ENCODE measurements at places on chromosomes 11 and 22. TPM values are rescaled to one million over a fixed set of nuclear protein-coding genes. Genes with fewer than 3 reads are reported as not detected.

Gene HEPHL1
- not detected for total RNA-seq

GRCh38 chr11:45365961-45366618 is 79.9 kb upstream of the SYT13 start:
- DNase-seq: no peak

Gene PTGDR2
- 0.10 TPM for total RNA-seq

DNA sequence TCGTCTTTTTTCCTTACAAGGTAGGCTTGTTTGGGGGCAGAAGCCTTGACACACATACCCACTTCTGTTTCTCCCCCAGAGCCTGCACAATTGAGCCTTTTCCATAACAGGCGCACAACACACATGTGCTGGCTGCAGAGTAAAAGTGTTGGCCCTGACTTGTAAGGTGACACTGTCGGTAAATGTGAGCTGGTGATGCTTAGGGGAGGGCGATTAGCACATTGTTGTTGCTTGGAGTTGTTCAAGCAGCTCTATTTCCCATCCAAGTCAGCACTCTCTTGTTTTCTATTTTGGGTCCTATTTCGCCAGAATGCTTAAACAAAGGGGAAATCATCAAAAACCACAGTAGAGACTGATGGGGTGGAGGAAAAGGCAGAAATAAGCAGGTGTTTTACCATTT is 51.9 kb upstream of the PTPRJ start:
- no peak for DNase-seq

DNA sequence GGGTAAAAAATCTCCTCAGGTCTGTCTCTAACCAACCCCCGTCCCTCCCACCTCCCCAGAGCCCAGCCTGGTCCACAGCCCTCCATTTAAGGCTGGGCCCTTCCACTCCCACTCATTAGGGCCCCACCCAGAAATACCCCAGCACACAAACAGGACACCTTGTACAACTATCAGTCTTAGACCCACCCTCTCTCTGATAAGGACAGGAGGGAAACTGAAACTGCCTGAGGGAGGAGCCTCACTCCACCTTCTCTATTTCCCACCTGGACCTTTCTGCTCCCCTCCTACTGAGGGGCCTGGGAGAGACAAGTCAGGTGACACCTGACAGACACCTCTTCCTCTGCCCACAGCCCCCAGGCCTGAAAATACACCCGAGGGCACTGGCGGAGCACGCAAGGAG is 90.2 kb downstream of the PLEKHA7 start:
- DNase-seq: no peak

Gene MS4A3
- total RNA-seq: not detected

Gene RAG2
- not detected for total RNA-seq

Gene TSSC4
- total RNA-seq: 99.8 TPM

DNA sequence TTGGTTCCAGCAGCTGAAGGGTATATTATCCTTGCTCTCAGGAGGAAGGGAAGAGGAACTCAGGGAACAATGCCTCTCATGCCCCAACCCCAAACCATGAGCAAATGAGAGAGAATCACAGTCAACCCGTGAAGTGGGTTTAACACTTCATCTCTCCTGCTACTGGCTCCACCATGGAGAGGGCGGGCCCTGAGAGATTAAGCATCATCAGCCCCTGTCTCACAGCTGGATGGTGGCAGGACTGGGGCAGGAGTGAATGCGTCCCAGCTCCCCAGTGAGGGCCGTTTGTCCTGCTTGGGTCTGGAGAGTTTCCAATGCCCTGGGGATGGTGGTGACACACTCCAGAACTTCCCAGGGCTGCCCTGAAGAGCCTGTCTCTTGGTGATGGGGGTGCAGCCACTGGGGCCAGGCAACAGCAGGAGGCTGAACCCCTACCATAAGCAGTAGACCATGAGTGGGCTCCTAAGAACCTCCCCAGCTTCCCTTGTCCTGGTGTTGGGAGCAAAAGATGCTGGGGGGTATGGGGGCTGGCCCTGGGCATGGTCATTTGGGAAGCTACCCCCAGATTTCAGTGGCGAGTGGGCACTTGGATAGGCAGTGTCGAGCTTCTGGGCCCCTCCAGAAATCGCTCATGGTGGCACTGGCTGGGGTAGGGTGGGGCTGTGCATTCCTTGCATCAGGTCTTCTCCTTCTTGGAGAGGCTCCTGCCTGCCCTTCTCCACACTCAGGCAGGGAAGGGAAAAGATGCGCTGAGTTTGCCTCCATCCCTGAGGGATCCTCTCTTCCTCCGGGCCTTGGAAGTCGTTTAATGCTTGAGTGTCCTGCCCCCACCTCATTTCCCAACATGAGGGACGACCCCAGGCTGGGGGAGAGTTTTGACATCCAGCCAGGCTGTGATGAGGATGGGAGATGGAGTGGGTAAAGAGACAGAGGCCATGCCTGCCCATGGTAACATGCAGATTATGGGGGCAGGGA is 157.5 kb downstream of the ST3GAL4 start:
- no peak for DNase-seq

Gene MMP3
- 8.6 TPM for total RNA-seq

DNA sequence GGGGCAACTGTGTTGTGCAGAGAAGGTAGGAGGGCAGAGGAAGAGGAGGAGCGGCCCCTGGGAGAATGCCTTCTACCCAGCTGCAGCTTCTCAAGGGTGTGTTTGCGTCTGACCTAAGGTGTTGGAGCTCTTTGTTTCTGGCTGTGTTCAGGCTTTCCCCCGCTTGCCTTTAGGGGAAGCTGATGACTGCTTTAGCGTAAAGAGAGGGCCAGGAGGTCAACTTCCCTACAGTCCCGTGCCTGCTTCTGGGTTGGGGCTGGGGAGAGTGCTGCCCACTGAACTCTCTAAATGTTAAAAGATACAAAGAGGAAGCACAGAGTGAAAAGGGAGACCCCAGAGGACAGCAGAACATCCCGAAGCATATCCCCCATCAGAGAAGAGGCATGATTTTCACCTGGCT is 99.2 kb downstream of the PTPRJ start:
- no peak for DNase-seq

- DNase-seq: no peak
These were observed 4.9 kb downstream of the APOL3 start for GRCh38 chr22:36155702-36156101.

Gene UCP3
- total RNA-seq: 0.05 TPM

- DNase-seq: no peak
These were observed 387.5 kb upstream of the NARS2 start for GRCh38 chr11:78961937-78962701.

DNA sequence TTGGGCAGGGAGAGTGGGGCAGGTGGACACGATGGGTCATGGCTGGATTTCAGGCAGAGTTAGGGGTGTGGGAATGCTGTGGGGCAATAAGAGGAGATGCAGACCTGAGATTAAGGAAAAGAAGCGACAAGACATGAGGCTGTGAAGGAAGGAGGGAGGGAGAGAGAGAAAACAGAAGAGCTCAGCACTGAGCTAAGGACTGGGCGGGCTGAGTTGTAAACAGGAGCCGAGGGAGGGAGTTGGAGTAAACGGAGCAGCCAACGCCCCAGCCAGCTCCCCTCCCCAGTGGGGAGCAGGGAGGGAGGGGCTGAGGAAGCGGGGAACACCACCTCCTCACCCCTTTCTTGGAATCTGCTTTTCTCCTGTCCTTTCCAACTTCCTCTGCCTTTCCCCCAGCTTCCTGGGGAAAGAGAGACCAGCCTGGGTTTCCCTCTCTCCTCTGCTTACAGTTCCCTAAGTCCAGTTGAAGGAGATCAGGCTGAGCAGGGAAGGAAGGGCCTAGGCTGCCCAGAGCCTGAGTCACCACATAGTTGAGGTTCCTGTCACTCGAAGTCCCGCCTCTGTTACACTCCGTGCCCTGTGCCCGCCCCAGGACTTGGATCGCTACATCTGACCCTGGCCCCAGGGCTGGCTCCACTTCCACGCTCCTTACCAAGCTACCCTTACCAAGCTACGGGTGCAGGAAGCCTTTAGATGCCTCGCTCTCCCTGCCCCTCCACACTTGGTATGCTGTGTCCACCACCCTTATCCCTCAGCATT is 6.7 kb upstream of the AHNAK start:
- peak; percentile 99 for DNase-seq

DNA sequence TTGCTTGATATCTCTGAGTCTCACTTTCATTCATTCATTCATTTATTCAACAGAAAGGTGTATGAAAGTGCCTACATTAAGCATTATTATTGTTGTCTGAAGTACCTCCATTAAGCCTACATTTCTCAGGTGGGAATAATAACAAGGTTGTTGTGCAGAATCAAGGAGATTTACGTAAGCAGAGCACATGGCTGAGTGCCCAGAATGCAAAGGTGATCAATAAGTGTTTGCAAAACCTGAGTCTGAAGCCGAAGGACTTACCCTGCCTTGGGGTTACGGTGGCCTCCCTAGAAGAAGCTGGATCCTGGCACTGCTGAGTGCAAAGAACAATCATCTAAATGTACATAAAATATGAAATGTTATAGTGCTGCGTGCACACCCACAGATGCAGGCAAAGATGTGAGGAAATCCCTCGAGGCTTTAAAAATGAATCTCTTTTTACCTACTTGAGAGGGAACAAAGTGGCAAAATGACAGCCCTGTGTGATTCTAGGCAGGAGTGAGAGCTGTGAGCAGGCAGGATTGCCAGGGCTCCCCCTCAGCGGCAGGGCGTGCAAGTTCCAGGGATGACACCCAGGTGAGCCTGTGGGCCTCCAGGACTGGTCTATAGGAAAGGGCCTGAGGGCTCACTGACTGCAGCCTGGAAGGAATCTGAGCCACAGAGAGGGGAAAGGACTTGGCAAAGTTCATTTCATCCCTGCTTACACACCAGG is 133.1 kb upstream of the TBCEL start:
- DNase-seq: no peak

GRCh38 chr11:113871336-113871735 is 4.0 kb downstream of the USP28 start:
- DNase-seq: no peak

DNA sequence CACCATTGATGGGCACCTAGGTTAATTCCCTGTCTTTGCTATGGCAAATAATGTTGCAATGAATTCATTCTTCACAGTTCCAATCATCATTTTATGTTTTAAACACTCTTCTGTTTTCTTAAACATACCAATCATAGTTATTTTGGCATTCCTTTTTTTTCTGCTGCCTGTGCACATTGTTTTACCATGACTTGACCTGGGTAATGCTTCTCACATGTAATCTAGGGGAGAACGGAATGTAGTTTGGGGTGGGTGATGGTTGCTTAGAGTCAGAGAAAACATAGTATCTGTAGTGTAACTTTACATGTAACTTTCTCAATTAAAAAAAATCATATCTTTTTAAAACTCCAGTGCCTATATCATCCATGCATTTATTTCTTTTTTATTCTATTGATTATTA is 1945.3 kb upstream of the RAG2 start:
- no peak for DNase-seq

GRCh38 chr22:44024288-44024921 is at the start of gene PARVB:
TSS of gene PARVB (plus strand) at chr22:44024302. CDS start at chr22:44024340, 38 bp downstream.
- DNase-seq: no peak

Gene GRAP2
- not detected for total RNA-seq

Gene SLCO2B1
- 2.0 TPM for total RNA-seq

- peak; percentile 28 for DNase-seq
These were observed at the start of gene INPP5J for GRCh38 chr22:31122532-31123291. TSS of gene INPP5J (plus strand) at chr22:31122966. CDS start at chr22:31123015, 49 bp downstream.

GRCh38 chr11:71580057-71581003 is 2.3 kb downstream of the KRTAP5-11 start:
- peak; percentile 89 for DNase-seq

Gene HDHD5
- 24.7 TPM for total RNA-seq

Gene TEX54
- total RNA-seq: not detected

GRCh38 chr22:25019427-25020184 is 67.1 kb downstream of the KIAA1671 start:
- no peak for DNase-seq

Gene SYT12
- total RNA-seq: not detected

Gene TRIM51
- total RNA-seq: not detected

Gene NLRP10
- total RNA-seq: 0.16 TPM

DNA sequence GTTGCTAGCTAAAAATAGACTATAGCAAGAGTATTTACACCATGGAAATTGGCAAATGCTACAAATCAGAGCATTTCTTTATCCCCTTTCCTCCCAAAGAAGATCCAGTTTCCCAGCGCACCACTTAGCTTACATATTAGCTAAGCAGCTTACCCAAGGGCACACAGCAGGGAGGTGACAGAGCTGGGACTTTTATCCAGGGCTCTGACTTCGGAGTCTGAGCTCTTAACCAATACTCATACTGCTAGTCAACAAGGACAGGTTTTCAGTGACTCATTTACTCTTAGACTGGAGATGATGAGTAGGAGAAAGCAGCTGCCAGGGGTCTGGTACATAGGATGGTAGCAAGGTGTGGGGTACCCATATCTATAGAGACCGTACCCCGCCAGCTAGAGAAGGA is 38.4 kb downstream of the NAV2 start:
- no peak for DNase-seq

- no peak for DNase-seq
These were observed 17.2 kb upstream of the PIM3 start for GRCh38 chr22:49943405-49943765.

DNA sequence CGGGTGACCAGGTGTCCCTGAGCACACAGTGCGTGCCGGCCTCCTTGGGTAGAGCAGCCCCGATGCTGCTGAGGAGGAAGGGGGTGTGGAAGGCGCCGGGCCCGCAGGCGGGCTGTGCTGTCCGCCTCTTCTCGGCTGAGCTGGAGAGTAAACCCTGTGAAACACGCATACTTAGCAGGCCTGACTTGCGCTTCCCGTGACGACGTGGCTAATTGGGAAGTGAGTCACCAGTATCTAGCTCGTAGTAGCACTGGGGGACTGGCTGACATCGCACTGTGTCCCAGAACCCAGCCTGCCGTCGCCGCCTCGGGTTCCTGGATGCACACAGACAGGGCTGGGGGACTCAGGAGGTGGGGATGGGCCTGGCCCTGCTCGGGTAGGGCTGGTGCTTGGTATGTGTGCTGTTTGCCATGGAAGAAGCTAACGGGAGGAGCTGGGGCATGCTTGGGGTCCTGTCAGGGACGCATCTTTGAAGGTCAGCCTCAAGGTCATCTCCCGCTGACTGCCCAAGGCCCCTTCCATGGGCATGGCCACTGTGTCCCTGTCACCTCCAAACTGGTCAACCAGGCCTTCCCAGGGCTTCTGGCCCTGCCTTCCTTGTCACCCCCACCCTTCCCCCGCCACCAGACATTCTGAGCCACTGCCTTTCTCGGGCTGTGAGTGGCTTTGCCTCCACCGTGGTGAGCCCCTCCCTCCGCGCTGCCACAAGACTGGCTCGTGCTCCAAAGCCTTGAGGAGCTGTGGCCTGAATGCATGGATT is 1327.0 kb downstream of the BRD1 start:
- DNase-seq: peak; percentile 80

Gene SMTNL1
- total RNA-seq: not detected

GRCh38 chr11:68983801-68984200 is 3.0 kb upstream of the MRGPRD start:
- no peak for DNase-seq

Gene FGF3
- total RNA-seq: not detected

Gene TENM4
- 0.19 TPM for total RNA-seq

DNA sequence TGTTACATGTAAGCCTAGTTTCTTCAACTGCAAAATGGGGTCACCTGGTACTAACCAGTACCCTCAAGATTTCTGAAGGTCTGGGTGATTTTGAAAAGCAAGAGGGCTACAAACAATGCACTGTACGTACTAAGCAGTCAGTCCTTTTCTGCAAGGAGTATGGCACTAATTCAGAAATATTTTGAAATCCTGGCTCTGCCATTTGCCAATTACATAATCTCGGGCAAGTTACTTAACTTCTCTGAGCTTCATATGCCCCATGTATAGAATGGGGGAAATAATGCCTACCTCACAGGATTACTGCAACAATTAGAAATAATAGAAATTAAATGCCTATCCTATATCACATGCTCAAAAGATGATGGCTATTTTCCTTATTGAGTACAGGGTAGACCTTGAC is 60.7 kb upstream of the CCDC89 start:
- DNase-seq: no peak

All from A172 (cell line).